ENCODE measurements at places on chromosomes 7 and 10. TPM values are rescaled to one million over a fixed set of nuclear protein-coding genes. Genes with fewer than 3 reads are reported as not detected.

ZNF488 gene
- 3.9 TPM for total RNA-seq

GNGT1 gene
- 0.91 TPM for total RNA-seq

- no peak for DNase-seq
Measured at GRCh38 chr7:99372275-99373090, 2.0 kb upstream of the ARPC1B start.

- no peak for DNase-seq
Measured at GRCh38 chr7:80929619-80930018, 10.8 kb upstream of the SEMA3C start.

- no peak for DNase-seq
Measured at GRCh38 chr10:3548702-3549101, 236.3 kb downstream of the KLF6 start.

GRCh38 chr7:135194494-135195095 lies 16.7 kb downstream of the WDR91 start:
- DNase-seq = no peak
